Activated naive CD8-positive, alpha-beta T cell treated with anti-CD3 and anti-CD28 coated beads for 36 hours (primary cell): ENCODE measurements at places on chromosomes 12 and 14. TPM values are rescaled to one million over a fixed set of nuclear protein-coding genes. Genes with fewer than 3 reads are reported as not detected.

The RIMBP2 gene
- not detected for total RNA-seq

The FICD gene
- total RNA-seq: 4.3 TPM

The WNT1 gene
- total RNA-seq: not detected

The FAM161B gene
- 1.0 TPM for total RNA-seq

The TMEM117 gene
- total RNA-seq: 0.74 TPM

The DPY19L2 gene
- total RNA-seq: 4.6 TPM

The OR6C76 gene
- total RNA-seq: not detected

The TMEM233 gene
- not detected for total RNA-seq

The PLA2G1B gene
- total RNA-seq: not detected

The IAPP gene
- total RNA-seq: not detected
